ENCODE measurements at places on chromosomes 6 and 20.
A peak's percentile ranks its signal among the peaks of the same experiment; 100 is the strongest.

GRCh38 chr6:3575166-3575565 lies 118.3 kb upstream of the SLC22A23 start:
- DNase-seq, result no peak

DNA sequence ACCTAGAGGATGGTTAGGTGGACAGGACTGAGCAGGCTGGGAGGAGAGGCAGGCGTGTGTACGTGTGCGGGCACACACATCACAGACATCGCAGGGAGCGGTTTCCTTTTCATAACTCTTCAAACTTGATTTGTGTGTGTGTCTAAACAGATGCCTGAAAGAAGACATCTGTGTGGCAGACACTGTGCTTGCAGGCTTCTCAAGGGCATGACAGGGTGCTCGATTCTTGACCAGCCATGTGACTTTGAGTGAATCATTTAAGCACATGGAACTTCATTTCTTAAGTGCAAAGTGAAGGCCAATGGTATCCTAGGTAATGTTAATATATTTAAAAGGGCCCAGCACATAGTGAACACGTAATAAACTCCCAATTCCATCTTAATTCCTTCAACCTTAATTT lies 186.5 kb downstream of the SCP2D1 start:
- no peak for DNase-seq

- DNase-seq, result no peak
Observed at GRCh38 chr6:44009425-44010321, 117.6 kb downstream of the MRPL14 start.

DNA sequence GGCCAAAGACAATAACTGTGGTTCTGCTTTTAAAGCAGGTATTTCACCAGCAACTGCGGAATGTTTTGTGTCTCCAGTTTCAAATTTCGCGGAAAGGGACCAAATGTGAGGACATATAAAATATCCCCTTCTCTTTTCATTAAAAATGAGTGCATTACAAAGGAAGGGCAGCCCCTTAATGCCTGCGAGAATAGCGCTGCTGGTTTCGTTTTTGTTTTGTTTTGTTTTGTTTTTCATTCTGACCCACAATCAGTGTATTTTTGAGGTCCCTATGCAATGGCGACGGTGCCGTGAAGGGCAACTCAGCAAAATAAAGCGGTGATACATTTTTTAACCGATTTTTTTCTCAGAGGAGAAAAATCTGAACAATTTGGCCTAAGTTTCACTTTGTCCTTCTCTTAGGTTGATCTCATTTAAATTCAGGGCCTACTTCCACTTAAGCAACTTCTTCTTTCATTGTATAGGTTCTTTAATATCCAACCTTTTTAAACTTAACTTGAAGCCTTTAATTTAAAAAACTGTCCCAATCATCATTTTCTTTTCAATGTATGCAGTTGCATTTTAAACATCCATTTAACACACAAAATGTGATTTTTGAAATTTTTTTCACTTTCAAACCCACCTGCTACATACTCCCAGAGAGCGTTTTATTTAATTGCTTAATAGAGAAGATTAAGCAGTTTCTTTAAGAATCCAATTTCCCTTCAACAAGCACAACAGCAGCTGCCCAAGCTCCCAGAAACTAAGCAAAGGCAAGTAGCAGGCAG lies 2.9 kb upstream of the HIVEP2 start:
- no peak for DNase-seq

DNA sequence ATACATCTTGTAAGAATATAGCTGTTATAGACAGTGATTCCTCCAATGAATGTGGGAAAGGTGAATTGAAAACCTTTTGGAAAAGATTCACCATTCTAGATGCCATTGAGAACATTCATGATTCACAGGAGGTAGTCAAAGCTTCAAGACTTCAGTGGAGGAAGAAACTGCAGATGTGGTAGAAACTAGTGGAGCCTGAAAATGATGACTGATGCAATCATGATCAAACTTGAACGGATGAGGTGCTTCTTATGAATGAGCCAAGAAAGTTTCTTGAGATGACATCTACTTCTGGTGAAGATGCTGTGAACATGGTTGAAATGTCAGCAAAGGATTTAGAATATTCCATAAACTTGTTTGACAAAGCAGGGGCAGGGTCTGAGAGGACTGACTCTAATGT lies 66.7 kb upstream of the C6orf118 start:
- no peak for DNase-seq

- DNase-seq, result no peak
Observed at GRCh38 chr6:32252331-32253009, 28.6 kb upstream of the NOTCH4 start.

- no peak for DNase-seq
Observed at GRCh38 chr20:21714297-21715192, 9.1 kb downstream of the PAX1 start.

GRCh38 chr20:38892091-38892981 lies 33.9 kb upstream of the FAM83D start:
- DNase-seq, result no peak

DNA sequence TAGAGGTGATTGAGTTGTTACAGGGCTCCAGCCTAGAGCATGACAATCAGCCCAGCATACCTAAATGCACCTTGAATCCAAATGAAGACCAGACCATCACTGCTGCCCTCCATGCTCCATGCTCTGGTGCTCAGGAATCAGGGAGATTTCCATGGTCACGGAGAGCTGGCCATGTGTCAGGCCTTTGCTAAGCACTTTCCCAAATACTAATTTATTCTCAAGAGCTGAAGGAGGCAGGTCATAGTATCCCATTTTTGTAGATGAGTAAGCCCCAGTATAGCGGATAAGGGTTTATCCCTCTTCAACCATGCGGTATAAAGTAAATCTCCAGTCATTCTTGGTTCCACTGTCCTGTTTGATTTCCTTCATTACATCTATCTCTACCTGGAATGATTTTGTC lies 240.8 kb downstream of the TFAP2A start:
- no peak for DNase-seq

DNA sequence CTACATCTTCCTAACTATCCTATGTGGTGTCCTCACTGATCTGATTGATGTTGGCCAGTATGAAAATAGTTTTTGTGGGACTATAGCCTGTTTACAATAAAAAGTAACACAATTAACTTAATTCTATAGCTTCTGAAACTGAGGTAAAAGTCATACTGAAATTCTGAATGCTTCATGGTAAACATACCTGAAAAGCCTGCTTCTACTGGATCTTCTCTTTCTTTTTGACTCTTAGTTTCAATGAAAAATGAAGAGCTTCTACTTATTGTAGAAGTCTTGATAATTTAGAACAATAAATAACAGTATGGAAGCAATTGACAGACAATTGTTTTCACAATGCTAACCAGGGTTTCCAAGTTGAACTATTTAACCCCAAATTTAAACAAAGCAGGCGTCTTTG lies 383.9 kb upstream of the MMS22L start:
- DNase-seq, result no peak

- DNase-seq, result no peak
Observed at GRCh38 chr20:34369265-34369664, 6.2 kb downstream of the ITCH start.

DNA sequence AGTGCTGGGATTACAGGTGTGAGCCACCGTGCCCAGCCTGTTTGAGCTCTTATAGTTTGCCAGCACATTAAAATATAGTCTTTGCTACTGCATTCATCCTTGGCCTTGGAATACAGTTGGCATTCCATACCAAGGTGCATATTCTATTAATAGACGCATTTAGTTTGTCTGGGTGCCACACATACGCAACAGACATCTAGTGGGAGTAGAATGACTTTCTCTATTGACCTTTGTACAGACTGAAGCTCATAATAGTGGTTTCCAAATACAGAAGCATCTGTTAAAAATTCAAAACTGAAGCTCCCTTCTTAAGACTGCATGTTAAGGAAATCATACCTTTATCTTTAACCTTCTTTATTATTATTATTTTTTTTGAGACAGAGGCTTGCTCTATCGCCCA lies 46.7 kb upstream of the FNDC1 start:
- no peak for DNase-seq

DNA sequence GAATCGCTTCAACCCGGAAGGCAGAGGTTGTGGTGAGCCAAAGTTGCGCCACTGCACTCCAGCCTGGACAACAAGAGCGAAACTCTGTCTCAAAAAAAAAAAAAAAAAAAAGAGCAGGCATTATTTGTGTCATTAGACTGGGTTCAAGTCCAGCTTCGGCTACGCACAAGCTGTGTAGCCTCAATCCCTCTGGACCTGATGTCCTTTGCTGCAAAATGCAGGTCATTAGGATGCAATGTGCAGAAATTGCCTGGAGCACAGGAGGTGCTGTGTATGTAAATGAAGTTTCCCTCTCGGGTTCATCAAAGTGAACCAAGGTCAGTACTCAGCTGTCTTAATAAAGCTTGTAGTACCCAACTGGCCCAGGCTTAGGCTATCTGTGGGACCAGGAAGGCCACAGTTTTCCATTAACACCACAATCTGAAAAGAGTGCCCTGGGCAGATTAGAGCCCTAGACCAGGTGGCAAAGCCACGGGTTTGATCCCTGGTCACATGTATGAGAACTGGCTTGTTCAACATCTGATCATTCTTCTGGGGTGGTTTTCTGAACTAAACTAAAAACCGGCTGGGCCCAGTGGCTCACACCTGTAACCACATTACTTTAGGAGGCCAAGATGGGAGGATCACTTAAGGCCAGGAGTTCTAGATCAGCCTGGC lies 155.3 kb downstream of the ZMYND8 start:
- DNase-seq, result no peak

- no peak for DNase-seq
Observed at GRCh38 chr6:133358574-133359150, 117.5 kb downstream of the EYA4 start.

GRCh38 chr6:6723921-6724538 lies 135.5 kb downstream of the LY86 start:
- DNase-seq, result no peak

- DNase-seq, result no peak
Observed at GRCh38 chr6:3596766-3597165, 139.9 kb upstream of the SLC22A23 start.

GRCh38 chr20:19692685-19693119 lies 65.4 kb upstream of the RIN2 start:
- peak; percentile 23 for DNase-seq

DNA sequence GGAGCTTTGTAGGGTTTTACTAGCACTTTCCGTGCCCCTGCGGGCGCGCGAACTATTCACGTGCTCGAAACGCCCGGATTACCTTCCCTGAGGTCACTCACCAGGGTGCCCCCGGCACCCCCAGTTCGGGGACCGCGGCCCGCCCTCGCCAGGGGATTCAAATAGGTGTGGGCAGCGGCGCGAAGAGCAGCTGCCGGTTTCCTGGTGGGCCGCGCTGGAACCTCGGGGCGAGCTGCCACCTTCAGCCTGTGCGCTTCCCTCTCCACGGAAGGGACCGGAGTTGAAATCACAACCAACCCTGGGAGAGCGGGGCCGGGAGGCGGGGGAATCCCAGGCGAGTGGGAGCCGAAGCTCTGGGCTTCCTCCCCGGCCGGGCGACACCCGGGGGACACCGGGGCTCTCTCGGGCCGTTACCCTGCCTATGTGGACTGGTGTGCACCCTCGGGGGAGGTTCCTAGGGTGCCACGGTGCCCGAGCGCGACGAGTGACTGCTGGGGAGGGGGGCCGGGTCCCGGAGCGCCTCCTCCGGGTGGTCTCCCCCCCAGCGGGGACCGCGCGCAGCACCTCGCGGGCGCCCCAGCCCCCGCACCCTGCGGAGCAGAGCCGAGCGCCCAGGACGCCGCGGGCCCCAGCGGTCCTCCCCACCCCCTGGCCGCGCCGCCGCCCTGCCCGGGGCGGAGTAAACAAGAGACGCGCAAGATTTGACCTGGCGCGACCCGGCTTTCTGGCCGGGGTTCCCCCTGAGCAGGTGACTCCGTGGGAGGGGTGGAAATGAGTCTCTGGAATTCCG lies 2.1 kb upstream of the HIVEP2 start:
- DNase-seq, result peak; percentile 62

- no peak for DNase-seq
Observed at GRCh38 chr6:6293317-6293716, 27.1 kb downstream of the F13A1 start.

DNA sequence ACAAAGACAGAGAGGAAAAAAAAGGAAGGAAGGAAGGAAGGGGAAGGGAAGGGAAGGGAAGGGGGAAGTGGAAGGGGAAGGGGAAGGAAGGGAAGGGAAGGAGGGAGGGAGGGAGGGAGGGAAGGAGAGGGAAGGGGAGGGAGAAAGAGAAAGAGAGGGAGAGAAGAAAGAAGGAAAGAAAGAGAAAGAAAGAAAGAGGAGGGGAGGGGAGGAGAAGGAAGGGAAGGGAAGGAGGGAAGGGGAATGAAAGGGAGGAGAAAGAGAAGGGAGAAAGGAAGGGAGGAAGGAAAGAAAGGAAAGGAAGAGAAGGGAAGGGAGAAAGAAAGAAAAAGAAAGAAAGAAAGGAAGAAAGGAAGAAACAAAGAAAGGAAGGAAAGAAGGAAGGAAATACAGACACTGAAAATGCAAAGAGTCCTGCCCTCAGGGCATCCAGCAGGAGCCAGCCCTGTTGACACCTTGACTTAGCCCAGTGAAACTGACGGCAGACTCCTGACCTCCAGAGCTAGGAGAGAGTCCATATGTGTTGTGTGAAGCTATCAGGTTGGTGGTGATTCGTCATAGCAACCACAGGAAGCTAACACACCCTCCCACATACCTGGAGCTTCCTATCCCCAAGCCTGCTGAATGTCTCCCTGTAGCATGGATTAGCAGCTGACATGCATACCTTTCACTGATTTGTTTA lies 58.7 kb upstream of the SULF2 start:
- no peak for DNase-seq
